ENCODE measurements at places on chromosomes 12 and 14.

- no peak for DNase-seq
Measured at GRCh38 chr14:106622200-106622745, 1095.9 kb downstream of the TMEM121 start.

GRCh38 chr12:54360717-54361456, 3.4 kb downstream of the GPR84 start:
- DNase-seq, result no peak

GRCh38 chr12:104672501-104673265, 215.9 kb downstream of the CHST11 start:
- DNase-seq, result no peak

- no peak for DNase-seq
Measured at GRCh38 chr12:105986779-105987684, 151.7 kb downstream of the NUAK1 start.

DNA sequence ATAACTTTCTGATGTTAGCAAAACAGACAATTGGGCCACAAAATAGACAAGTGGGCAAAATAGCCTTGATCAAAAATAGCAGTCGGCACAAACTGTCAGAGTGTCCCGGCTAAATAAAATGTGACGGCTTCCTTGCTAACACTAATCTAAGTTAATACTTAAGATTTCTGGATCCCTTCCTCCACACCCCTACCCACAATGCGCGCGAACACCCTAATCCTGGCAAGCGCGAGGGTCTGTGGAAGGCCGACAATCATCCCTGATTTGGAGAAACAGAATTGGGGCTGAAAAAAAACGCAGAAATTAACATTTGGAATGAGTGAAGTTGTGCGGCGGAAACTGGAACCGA, 489 bp downstream of the CEP290 start:
- DNase-seq, result no peak

DNA sequence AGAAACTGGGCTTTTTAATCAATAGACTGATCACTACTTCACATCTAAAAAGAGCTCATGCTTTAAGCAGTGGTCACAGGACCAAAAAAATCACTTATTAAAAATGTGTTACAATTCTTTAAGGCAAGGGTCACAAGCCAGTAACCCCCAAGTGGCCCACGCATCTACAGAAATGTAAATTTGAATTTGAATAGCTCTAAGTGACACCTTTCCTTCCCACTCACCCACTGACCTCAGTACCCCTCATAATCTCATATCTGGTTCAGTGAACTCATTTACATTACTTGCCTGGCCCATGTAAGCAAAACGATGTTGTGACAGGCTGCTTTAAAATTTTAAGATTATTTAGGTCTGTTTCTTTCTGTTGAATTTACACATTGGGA, 27.4 kb downstream of the NELL2 start:
- no peak for DNase-seq

- no peak for DNase-seq
Measured at GRCh38 chr14:96189281-96189711, 15.3 kb upstream of the BDKRB2 start.

GRCh38 chr12:101795786-101796185, 35.0 kb downstream of the GNPTAB start:
- no peak for DNase-seq

DNA sequence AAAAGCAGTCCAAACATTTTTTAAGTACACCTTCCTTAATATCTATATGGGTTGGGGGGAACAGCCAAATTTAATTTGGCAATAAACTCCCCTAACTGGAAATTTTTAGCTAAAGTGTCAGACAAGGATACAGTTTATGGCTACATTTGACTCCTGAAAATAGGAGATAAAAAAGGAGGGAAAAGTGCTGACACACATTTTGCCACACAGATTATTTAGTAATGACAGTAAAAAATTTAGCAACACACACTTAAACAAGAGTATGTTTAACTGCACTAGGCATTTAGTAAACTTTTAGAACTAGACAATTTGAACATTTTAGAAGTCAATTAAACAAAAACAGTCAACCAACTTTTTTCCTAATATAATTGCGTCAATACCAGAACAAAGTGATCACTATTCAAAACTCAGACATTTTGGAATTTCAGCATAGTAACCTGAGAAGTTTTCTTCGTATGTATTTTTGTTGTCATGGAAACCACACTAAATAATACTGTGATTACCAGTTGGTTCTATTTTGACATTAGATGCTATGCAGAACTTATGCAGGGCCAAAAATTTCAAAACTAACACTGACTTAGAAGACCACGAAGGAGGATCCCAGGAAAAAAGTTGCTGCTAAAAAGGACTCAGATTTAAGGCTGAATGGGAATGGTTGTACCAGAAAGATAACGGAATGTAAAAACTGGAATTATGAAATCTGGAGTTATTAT, 13.4 kb downstream of the GMFB start:
- DNase-seq, result no peak

- DNase-seq, result no peak
Measured at GRCh38 chr14:89430391-89431236, 13.6 kb upstream of the FOXN3 start.

- DNase-seq, result no peak
Measured at GRCh38 chr12:32824596-32824995, 68.9 kb upstream of the YARS2 start.

DNA sequence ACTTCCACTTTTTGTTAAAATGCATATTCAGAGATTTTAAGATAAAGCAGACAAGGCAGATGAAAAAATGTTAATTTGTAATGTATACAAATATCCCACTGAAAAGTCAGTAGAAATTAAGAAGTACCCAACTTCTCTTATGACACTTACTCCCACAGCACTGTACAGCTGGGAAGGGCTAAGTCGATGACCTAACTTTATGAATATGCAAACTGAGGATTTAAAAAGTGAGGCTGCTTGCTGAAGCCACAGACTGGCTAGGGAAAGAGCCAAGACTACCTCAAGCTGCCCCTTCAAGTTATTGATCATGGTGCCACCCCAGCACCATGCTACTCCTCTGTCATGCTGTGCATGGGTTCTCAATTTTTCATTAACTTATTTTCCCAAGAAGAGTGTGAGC, 17.0 kb downstream of the PPM1H start:
- DNase-seq, result no peak

DNA sequence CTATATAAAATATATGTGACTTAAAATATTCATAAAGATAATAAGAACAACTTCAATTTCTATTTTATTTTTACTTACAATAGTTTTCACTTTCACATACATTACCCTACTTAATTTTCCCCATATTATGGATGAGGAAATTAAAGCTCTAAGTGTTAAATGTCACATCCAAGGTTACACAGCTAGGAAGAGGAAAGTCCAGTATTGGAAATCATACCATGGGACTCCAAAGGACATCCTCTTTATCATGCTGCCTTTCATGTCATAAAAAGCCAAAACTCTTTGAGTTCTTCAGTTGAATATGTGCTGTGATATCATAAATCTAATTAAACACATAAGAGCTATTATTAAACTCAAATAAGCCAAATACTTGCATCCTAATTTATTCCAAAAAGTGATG, 172.4 kb upstream of the GARIN2 start:
- no peak for DNase-seq

DNA sequence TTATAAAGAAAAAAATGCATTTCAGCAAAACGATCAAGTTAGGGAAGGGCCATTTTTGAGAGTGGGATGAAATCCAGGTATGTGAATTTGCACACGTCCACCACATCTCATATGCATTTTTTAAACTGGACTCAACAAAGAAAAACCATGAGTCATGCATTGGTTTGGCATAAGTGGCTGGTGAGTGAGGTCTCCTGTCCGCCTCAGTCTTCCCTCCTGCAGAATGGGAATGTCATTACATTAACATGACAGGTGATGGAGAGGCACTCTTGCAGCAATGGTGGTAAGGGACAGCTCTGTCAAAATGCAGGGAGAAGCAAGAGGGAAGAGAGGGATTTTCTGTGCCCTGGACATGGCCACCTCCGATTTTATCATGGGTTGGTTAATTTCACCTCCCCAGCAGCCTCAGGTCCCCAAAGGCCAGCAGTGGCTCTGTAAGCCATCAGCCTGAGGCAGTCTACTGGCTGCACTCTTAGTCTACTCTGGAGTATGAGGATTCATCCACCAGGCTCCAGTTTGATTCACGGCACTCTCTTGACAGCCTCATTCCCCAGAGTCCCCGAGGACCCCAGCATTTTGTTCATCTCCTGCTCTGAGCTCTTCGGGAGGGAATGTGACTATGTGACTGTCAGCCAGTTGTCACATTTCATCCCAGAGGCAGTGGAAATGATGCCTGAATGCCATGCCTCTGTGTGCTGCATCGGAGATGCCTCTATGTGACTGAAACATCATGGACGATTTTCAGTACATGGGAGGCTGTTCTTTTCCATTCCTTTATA, 17.1 kb upstream of the PWP1 start:
- DNase-seq, result no peak

DNA sequence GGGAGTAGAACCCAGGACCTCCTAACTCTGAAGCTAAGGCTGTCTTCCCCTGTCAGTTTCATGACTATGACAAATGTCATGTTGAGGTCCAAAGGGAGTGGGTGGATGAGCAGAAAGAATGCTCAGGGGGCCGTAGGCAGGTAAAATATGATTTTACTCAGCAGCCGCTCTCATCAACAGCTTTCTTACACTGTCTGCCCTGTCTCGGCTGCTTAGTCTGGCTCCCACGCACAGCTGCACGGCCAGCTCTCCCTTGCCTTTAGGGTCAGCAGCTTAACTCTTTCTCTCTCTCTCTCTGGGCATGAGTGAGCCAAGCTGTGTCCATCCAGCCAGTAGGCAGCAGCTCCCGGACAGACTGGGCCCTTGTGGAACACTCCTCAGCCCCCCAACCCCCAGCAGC, 95.2 kb downstream of the GCH1 start:
- DNase-seq, result no peak

- no peak for DNase-seq
Measured at GRCh38 chr14:30813216-30813615, 61.1 kb upstream of the COCH start.

GRCh38 chr12:14768823-14769405, 34.4 kb downstream of the WBP11 start:
- no peak for DNase-seq

Data from stimulated activated CD4-positive, alpha-beta T cell treated with anti-CD3 and anti-CD28 coated beads, Interleukin-1b, Interleukin-23, amount 100 ng/mL, for 1 hour (primary cell).